ENCODE measurements at places on chromosomes 13 and 19.
A peak's percentile ranks its signal among the peaks of the same experiment; 100 is the strongest.

DNA sequence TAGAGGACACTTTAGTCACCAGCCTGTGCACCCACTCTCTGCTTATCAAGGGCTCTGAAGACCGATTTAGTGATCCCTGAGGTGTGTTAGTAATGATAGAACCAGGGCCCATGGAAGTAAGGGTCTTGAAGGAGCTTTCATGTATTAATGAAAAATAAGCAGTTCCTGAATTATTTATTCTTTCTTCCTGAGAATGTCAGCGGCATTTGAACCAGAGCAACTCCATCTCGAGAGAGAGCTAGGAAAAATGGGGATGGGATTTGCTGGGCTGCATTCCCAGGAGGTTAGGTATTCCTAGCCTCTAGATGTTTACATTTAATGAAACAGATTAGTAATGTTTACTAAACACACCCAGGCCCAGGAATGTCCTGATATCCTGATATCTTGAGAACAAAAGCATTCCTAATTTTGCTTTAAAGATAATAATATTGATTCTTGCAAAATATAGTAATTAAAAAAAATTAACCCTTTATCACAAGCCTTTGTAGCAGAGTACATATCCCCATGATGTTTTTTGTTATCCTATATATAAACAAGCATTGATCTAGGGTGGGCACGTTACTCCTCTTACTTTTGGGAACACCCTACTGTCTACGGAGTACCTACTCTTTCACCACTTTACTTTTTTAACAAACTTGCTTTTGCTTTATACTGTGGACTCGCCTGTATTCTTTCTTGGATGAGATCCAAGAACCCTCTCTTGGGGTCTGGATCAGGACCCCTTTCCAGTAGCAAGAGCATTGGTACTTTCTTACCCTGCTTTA is 63.1 kb downstream of the COG3 start:
- no peak for DNase-seq

DNA sequence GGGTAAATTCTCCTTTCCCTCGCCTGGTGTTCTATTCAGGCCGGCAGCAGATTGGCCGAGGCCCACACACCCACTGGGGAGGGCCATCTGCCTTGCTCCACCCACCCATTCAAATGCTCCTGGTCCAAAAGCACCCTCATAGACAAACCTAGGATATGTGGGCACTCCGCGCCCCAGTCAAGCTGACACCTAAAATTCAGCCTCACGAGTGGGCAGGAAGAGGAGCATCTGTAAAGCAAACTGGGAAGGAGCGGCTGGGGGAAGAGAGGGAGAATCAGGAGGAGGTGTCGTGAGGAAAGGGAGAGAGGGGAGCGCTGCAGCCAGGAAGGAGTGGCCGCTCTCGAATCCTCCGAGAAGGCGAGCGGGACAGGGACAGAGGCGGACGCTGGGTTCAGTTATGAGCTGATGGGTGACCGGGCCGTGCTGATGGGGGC is 136.9 kb downstream of the USP12 start:
- DNase-seq, result peak; percentile 17

- DNase-seq, result no peak
These were observed 164.7 kb downstream of the KATNAL1 start for GRCh38 chr13:30142486-30143211.

- DNase-seq, result peak; percentile 80
These were observed 362 bp downstream of the WTIP start for GRCh38 chr19:34481861-34482379.

- no peak for DNase-seq
These were observed 247.3 kb downstream of the MTUS2 start for GRCh38 chr13:29067306-29067945.

DNA sequence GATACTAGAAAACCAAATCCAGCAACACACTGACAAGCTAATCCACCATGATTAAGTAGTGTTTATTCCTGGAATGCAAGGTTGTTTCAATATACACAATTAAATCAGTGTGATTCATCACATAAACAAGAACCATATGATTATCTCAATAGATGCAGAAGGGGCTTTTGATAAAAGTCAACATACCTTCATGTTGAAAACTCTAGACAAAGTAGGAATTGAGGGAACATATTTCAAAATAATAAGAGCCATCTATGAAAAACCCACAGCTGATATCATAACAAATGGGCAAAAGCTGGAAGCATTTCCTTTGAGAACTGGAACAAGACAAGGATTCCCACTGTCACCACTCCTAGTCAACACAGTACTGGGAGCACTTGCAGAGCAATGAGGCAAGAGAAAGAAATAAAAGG is 213.6 kb upstream of the CSNK1A1L start:
- DNase-seq, result no peak

GRCh38 chr13:75236774-75237173 is 245.2 kb downstream of the TBC1D4 start:
- no peak for DNase-seq

DNA sequence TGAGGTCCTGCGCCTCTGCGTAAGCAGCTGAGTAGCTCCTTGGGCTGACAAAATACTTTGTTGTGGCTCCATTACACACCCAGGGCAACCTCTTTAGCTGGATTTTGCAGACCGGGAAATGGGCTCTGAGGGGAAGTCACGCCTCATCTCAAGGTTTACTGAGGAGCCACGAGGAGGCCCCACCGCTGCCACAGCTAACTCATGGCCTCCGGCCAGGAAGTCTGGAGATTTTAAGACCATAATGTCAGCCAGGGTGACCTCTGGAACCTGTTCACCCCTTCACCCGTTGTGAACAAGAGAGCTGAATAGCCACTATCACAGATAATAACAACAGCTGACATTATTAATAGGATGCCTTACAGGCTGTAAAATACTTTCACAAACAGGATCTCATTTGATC is 351.3 kb upstream of the TMTC4 start:
- no peak for DNase-seq

GRCh38 chr19:47145639-47146486 is 15.2 kb downstream of the SAE1 start:
- DNase-seq, result no peak

DNA sequence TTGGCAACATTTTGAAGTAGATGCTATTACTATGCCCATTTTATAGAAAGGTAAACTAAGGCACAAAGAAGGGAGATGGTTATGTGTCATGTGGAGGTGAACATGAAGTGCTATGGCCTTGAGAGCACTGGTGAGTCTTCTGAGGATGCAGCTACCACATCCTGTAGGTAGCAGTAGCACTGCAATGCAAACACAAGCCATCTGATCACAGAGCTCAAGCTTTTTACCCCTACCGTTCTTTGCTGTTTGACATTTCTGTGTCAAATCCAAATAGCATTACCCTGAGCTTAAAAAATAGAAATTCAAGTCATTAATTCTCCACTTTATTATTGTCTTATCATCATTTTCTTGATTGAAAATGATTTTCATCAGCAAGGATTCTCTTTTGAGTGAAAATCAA is 382.9 kb downstream of the KCTD12 start:
- DNase-seq, result no peak

- DNase-seq, result no peak
These were observed 20.2 kb downstream of the SHC2 start for GRCh38 chr19:440391-441212.

Data from D341Med (cell line).